H1 (cell line): ENCODE measurements at places on chromosomes 7 and 10.

- DNase-seq = no peak
Measured at GRCh38 chr7:77536017-77536412, 1.1 kb upstream of the PTPN12 start.

- no peak for DNase-seq
Measured at GRCh38 chr10:52215745-52216361, 98.2 kb upstream of the DKK1 start.

- DNase-seq = no peak
Measured at GRCh38 chr10:109127363-109127762, 795.9 kb downstream of the XPNPEP1 start.

GRCh38 chr10:72637398-72637857 is 11.5 kb upstream of the MICU1 start:
- no peak for DNase-seq

DNA sequence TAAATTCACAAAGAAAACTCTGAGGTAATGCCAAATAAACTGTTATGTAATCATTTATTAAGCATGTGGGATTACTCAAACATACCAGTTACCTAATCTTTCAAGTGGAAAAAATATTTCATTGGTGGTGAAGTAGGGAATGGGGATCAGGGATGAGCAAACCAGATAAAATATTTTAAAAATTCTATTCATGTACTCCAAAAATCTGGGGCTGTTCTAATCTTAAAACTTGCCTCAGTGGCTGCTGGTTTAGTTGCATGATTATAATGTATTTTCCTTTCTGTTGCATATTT is 19.5 kb downstream of the LMOD2 start:
- no peak for DNase-seq

DNA sequence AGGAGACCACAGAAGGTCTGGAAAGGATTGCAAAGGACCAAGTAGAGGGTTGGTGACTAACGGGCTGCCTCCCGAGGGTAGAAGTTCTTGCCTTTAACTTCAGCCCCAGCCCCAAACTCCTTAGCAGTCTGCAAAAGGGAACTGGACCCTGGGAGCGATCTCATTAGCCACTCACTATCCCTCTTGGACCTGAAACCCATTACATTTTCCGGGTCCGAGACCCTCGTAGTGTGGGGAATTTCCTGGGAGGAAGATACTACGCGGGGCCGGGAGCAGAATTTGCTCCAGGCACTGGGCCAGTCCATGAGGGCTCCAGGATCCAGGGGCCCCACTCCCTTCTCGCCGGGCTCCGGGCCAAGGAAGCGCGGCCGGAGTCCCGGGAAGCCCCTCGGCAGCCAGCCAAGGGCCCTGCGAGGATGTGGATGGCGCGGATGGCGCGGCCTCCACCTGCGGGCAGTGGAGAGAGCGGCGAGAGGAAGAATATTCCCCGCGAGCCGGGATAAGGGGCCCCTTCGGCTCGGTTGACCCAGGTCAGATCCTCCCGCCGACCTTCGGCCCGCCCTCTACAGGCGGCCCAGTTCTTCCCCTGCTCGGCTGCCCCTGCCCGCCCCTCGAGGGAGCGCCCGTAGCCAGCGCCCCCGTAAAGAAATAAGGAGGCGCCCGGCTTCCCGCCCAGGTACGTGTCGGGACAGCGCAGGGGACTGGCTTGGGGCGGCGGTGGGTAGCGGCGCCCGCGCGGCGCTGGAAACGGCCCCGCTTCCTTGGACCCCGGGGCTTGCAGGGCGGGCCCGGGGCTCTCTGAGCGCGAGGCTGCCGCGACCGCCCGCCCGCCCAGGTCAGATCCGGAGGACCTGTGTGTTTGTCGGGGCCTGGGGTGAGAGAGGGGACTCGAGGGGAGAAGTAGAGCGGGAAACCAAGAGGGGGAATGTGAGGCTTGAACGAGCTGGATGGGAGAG is at the start of gene MYO3A:
Gene MYO3A, plus strand, starts transcription at position 577 of the 956 bp plus-strand sequence. CDS start 17,882 bp downstream, outside the sequence.
- DNase-seq = peak; percentile 83

- no peak for DNase-seq
Measured at GRCh38 chr10:114638821-114639625, 19.1 kb downstream of the ABLIM1 start.

GRCh38 chr7:3112479-3113134 is 68.9 kb upstream of the CARD11 start:
- no peak for DNase-seq

- DNase-seq = no peak
Measured at GRCh38 chr7:27472043-27472442, 190.6 kb downstream of the HIBADH start.

DNA sequence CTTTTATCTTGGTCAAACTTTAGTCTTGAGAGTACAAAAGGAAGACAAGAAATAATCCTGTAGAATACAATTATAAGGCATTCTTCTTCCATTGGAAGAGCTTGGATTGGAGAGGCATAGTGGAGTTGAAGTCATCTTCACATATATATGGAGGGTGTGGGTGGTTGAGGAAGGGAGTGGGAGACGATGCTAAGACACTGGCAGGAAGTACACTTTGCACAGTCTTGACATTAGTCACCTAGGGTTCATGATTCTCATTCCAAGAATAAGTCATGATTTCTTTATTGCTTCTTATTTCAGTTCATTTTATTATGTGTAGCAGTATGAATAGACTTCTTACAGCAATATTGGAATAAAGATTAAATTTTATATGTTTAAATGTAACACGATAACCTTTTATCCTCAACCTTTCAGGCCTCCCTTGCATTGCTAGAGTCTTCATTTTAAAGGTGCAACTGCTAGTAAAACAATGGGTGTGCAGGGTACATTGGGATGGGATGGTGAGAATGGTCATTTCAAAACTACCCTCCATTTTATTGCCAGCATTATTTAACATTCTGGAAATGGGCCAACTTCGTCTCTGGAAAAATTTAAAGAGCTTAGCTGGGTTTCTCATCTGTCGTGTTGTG is 12.3 kb upstream of the SLC26A3 start:
- DNase-seq = no peak

- DNase-seq = no peak
Measured at GRCh38 chr10:405648-406047, 270.4 kb downstream of the ZMYND11 start.

DNA sequence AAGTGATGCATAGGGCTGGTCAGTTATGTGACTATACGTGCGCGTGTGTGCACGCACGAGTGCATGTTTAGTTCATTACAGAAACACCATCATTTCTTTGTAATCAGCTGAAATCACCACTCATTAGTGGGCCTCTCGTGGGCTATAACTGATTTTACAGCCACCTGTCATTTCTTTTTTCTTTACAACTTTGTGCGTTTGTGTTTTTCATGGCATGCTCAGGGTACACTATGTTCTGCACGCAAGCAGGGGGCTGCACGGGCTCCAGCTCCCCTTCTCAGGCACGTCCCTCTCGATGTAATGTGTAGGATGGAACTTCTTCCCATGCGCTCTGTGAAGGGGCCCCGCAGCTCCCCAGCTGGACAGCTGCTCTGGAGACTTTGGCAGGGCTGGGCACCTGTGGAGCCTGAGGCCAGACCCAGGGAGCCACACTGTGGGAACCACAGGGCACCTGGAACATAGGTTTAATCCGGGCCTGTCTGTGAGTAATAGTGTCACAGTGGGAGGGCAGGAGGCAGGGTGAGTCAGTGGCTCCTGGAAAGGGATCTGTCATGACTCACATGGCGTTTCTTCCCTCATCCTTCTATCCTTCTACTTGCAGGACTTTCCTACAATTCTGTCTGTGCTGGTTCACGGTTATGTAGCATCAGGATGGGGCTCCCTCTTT is 4.9 kb downstream of the GCK start:
- peak; percentile 15 for DNase-seq

GRCh38 chr7:104225451-104225850 is 17.6 kb upstream of the ORC5 start:
- DNase-seq = no peak

DNA sequence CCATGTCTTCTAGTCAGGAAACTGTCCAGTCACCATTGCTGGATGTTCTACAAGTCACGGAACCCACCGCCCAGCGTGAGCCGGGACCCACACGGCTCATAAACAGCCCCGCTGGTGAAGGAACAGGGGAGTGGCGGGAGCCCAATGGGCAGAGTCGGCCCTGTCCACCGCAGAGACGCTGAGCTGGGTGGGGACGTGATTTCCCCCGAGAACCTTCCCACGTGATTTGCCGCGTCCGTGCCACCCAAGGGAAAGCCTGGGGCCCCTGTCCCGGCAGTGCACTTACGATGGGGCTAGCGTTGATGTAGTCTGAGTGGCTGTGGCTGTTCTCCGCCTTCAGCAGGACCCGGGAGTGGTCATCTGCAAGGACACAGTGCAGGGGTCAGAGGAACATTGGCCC is 266.9 kb downstream of the DNAJB6 start:
- DNase-seq = no peak

GRCh38 chr7:85924062-85924461 is 719.6 kb upstream of the GRM3 start:
- no peak for DNase-seq

DNA sequence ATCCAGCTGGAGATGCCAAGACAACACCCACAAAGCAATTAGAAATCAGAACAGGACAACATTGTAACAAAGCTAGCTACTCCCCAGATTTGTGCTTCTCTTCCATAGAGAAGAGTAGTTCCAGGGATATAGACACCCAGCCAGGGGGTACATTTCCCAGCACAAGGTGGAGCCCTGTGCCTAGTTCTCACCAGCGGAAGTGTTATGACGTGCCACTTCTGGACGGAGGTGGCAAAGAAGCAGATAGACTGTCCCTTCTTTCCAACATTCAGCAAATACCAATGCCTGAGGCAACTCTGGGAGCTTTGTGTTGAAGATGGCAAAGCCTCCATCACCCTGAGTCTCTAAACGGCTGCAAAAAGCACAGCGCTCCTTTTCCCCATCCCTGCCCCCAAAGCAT is 23.4 kb upstream of the GSAP start:
- no peak for DNase-seq

DNA sequence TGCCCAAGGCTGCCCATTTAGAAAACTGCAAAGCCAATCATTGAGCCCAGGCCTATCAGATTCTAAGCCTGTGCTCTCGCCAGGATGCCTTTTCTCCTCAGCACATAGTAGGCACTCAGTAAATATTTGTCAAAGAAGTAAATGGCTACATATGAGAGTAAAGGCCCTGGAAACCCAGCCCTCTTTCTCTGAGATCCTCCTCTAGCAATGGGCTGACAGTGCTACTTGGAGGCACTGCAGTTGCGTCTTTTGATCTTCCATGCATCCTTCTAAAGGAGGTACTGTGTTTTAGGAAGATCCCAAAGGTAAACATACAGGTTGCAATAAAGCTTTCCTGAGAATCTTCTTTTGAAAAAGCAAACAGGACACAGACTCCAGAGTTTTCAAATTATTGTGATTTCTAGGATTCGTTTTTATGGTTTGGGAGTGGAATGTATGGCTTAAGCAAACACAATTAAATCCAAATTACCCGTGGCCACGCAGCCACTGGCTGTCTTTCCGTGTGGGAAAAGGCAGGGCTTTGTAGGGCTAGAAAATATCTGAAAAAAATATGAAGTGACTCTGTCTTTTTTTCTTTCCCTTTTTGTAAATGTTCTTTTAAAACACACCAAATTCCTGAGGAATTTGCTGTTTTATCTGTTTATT is 151.3 kb upstream of the BMPER start:
- DNase-seq = no peak

- DNase-seq = no peak
Measured at GRCh38 chr7:106840342-106840741, 24.7 kb upstream of the PIK3CG start.

- DNase-seq = no peak
Measured at GRCh38 chr10:83543691-83544462, 595.4 kb upstream of the GHITM start.

GRCh38 chr7:29748286-29749099 is 57.8 kb upstream of the WIPF3 start:
- DNase-seq = no peak

GRCh38 chr10:6578251-6578771 is 1.8 kb downstream of the PRKCQ start:
- no peak for DNase-seq

GRCh38 chr10:94186722-94187121 is 176.0 kb downstream of the NOC3L start:
- no peak for DNase-seq

DNA sequence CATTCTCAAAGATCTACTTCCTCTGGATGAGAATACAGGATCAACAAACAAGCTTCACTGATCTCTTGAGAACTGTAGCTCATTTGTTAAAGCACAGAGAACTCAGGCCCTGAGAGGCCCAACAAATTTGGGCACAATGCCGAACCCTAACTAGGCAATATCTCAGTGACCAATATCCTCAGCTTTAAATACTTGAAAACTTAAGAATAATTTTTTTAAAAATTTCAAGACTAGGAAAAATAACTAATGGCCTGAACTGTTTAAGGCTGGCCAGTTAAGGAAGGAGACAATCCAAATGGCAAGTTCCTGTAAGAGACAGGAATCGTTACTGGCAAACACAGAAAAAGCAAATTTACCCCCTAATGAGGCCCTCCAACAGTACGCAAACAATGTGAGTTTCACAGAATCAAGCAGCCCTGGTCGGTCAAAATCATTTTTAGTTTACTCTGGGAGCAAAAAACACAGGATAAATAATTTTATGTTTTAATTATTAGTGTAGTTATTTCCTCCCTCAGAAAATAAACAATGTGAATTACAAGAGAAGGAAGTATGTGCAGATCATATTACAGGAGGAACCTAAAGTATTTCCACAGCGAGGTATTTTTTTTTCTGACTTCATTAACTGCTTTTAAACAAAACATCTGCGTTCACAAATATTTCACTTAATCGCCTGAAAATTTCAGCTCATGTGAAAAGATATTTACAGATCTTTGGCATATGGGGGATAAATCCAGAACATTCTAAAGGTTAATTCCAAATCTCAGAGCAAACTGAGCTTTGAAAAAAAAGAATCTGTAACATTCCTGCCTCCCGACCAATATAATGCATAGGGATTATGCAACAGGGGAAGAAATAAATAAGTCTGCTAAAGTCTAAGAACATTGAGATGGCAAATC is 39.5 kb downstream of the NT5C2 start:
- no peak for DNase-seq

- no peak for DNase-seq
Measured at GRCh38 chr10:63767138-63767801, 246.1 kb downstream of the REEP3 start.

- no peak for DNase-seq
Measured at GRCh38 chr10:18179891-18180290, 39.7 kb downstream of the CACNB2 start.

DNA sequence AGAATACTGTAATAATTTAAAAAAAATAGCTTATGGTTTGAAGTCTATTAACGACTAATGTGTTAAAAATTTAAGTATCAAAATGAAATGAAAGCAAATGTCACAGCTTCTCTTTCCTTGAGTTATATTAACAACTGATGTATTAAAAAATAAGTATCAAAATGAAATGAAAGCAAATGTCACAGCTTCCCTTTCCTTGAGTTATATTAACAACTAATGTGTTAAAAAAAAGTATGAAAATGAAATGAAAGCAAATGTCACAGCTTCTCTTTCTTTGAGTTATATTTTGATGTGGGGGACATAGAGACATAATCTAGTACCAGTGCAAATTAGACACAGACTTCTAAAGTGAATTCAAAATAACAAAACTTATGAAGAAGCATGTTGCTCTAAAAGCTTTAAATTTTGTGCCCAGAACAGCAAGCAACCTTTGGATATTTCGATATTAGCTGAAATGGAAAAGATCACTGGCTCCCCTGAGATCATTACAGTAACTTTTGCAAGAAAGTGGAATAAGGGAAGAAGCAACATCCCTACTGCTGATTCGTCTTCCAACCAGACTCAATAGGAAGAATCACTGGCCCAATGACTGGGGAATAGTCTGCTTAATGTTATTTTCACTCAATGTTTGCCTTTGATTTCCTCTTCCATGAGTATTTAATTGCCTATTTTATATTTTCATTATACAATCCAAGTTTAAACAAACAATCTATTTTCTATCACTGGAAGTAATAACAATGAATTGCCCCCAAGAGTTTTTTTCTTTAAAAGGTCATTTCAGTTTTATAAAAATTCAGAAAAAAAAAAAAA is 8.0 kb downstream of the SKAP2 start:
- no peak for DNase-seq

GRCh38 chr10:89805599-89806013 is 104.2 kb downstream of the KIF20B start:
- no peak for DNase-seq
